Germinal center (tissue), 1 donor: ENCODE measurements at places on chromosomes 2 and 18.

GRCh38 chr2:170524828-170525565 lies 190.1 kb upstream of the SP5 start:
- no peak for DNase-seq

- DNase-seq: no peak
These were observed 115.7 kb downstream of the MSH2 start for GRCh38 chr2:47518497-47519146.

DNA sequence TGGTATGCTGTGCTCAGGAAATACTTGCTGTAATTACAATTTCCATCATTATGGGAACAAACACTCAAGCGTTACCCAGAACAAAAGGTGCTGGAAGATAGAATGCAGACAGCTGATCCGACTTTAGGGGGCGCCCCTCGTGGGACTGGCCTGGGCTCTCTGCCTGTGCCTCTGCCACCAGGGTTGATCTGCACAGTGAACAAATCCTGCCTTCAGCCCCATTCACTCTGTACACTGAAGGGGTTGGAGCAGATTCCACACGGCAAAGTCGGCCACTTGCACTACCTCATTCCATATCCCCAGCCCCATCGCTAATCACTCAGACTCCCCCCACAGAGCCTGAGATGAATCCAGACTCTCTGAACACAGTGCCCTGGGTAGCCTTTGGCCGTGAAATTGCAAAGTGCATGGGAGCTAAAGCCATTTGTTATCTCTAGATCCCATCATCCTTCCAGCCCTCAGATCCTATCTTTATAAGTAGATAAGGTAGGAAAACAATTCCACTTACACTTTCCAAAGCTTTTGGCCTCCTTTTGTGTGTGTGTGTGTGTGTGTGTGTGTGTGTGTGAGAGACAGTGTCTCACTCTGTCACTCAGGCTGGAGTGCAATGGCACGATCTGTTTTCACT lies 69.3 kb downstream of the INPP5D start:
- no peak for DNase-seq

- DNase-seq: no peak
These were observed 345.7 kb downstream of the CYP26B1 start for GRCh38 chr2:71801969-71802368.

- no peak for DNase-seq
These were observed 952.7 kb downstream of the SLC4A3 start for GRCh38 chr2:220580113-220580512.

GRCh38 chr2:31893094-31893493 lies 117.7 kb downstream of the MEMO1 start:
- DNase-seq: no peak

- no peak for DNase-seq
These were observed 125.8 kb upstream of the TNP1 start for GRCh38 chr2:216985658-216986141.

DNA sequence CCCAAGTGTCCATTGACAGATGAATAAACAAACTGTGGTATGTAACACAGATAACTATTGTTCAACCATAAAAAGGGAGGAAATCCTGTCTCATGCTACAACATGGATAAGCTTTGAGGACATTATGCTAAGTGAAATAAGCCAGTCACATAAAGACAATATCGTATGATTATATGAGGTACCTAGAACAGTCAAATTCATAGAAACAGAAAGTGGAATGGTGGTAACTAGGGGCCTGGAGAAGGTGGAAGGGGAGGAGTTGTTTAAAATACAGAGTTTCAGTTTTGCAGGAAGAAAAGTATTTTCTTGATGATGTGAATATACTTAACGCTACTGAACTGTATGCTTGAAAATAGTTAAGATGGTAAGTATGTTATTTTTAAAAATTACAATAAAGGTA lies 304.6 kb upstream of the CXCR4 start:
- no peak for DNase-seq

DNA sequence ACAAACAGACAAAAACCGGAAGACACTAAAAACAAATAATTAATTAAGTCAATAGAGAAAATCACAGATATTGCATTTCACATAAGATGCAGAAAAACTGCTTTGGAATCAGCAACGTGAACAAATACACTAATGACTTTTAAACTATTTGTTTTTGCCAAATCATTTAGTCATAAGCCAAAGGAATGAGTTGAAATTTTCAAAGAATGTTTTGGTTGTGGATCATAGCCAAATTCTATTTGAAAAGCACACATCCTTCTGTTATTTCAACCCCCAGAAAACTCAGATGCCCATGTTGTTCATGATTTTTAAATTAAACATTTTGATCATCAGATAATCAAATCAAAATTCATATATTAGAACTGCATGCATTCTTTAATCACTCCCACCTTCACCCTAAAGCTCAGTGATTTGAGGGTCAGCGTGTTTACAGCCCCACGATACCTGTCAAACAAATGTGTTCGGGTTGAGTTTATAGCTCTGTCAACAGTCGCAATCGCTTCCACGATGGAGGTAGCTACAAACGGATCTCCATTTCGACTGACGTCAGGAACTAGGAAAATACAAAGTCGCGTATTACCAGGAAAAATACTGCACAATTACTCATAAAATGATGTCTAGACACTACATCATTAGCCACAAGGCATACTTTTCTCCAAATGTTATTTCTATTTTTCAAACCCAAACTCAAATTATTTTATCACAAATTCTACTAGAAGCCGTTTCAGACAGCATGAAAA lies 90.2 kb downstream of the PXDN start:
- no peak for DNase-seq

- DNase-seq: no peak
These were observed 124.8 kb upstream of the COL5A2 start for GRCh38 chr2:189304360-189304759.

DNA sequence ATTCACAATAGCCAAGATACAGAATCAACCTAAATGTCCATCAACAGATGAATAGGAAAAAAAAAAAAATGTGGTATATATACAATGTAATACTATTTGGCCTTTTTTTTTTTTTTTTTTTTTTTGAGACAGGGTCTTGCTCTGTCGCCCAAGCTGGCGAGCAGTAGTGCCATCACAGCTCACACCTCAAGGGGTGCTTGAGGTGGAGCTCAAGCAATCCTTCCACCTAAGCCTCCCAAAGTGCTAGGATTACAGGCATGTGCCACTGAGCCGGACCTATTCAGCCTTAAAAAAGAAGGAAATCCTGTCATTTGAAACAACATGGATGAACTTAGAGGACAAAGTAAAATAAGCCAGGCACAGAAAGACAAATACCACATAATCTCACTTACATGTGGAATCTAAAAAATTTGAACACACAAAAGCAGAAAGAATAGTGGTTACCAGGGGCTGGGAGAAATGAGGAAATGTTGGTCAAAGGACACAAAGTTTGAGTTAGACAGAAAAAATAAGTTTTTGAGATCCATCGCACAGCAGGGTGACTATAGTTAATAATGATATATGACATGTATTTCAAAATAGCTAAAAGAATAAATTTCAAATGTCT lies 26.0 kb downstream of the TLK1 start:
- no peak for DNase-seq
